SW480 (cell line): ENCODE measurements at places on chromosomes 4 and X.

- DNase-seq = no peak
Measured at GRCh38 chr4:173181848-173182247, 13.2 kb downstream of the GALNT7 start.

GRCh38 chrX:103417370-103417769, 41.0 kb downstream of the BEX3 start:
- DNase-seq = no peak

DNA sequence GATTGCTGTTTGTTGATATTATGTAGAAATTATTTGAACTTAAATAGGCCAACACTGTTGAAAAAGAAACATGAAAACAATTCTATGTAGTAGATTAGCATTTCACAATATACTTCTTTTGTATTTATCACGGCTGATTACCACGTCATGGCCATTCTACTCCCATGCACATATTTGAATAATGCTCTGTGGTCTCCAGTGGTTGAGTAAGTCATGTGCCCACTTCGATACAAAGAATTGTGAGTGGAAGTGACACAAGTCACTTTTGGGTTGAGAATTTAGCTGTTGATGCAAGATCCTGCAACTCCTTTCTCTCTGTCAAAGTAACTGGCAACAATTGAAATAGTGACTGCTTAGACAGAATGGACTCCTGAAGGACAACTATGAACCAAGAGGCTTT, 6.7 kb upstream of the FSTL5 start:
- no peak for DNase-seq

GRCh38 chr4:144716778-144717177, 70.8 kb downstream of the HHIP start:
- no peak for DNase-seq

GRCh38 chr4:146059151-146059550, 116.4 kb upstream of the LSM6 start:
- DNase-seq = no peak

DNA sequence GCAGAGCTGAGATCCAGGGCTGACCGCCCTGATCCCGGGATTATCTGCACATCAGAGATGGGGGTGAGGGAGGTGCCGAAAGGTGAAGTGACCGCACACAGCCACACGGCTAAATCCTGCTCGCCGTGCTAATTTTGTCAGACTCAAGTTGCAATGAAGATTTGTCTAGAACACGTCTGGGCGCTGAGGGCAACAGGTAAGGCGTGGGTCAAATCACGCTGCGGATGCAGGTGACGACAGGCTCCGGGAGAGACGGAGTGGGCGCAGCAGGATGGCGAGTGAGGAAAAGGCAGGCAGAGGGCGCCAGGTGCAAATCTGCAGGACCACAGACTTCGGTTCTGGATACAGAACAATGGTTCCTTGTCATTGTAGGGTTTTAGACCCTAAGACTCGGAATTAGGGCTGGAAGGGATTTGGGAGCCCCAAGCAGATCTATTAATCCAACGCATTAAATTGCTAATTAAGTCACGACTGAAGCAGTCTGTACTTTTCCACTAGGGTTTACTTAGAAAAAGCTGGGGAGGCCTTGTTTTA, 1.9 kb upstream of the TBC1D14 start:
- DNase-seq = no peak

DNA sequence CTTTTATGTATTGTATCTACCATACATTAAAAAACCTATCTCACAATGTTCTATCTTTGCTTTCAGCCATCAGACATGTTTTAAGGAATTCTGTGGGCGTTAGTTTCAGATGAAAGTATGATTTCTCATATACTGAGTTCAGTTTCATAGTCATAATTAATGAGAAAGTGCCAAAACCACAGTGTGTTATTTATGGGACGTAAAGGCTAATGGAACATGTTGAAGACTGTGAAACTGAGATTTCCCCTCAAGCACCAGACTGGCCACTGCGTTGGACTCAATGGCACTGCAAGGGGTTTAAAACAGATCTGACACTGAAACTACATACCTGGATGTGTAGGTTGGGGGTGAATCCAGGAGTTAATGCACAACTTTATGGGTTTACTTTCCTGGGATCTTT, 32.0 kb downstream of the F8 start:
- DNase-seq = no peak
